ENCODE measurements at places on chromosomes 3 and 15.

DNA sequence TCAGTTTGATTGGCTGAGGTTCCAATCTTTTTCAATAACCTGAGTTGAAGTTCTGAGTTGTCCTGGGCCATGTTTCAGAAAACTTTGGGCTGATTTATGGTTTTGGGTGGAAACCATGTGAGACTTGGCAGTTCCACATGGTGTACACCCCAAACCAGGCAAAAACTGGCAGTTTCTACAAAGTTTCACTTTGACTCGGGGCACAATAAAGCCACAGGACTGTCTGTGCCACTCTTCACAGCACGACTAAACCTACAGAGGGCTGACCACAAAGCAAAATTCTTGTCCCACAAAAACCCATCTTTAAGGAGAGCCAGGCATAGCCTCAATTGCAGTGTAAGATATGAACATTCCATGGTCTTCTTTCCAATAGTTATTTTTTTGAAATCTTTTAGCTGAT lies 155.0 kb downstream of the DUT start:
- no peak for DNase-seq
- H3K36me3 ChIP-seq = no peaks in the 10 kb centered on the region
- H3K4me3 ChIP-seq = no peak overlapping the region
- H3K27me3 ChIP-seq = peaks cover 3% of the 10 kb centered on the region

GRCh38 chr3:126137490-126138130 lies 42.8 kb downstream of the ALDH1L1 start:
- no peaks in the 10 kb centered on the region for H3K36me3 ChIP-seq
- H3K4me1 ChIP-seq = no peaks in the 10 kb centered on the region
- no peak for DNase-seq
- H3K27me3 ChIP-seq = peaks cover 23% of the 10 kb centered on the region
- no peak overlapping the region for H3K4me3 ChIP-seq
- no peak overlapping the region for H3K27ac ChIP-seq

DNA sequence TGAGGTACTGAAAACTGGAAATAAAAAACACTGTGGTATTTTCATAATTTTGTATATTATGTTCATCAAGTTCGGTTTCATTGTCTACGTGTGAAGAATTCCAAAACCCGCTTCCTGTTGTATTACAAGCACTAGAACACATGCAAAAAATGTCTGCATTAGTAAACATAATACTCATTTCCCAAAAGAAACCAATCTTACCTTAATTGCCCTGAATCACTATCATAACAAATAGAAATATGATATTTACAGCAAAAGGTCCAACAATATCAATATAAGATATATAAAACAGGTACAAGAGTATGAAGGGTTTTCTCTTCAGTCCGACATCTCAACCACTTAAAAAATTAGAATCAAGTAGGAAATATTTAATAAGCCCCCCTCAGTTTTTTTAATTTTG lies 26.3 kb upstream of the GP5 start:
- no peak for DNase-seq
- H3K36me3 ChIP-seq = peaks cover 37% of the 10 kb centered on the region
- no peaks in the 10 kb centered on the region for H3K4me1 ChIP-seq
- no peak overlapping the region for H3K27ac ChIP-seq

- no peaks in the 10 kb centered on the region for H3K4me1 ChIP-seq
- no peak overlapping the region for H3K4me3 ChIP-seq
- H3K27ac ChIP-seq = no peak overlapping the region
- no peaks in the 10 kb centered on the region for H3K36me3 ChIP-seq
- DNase-seq = no peak
- H3K27me3 ChIP-seq = peaks cover 7% of the 10 kb centered on the region
These were observed 127.4 kb downstream of the EDEM1 start for GRCh38 chr3:5314897-5315296.

- H3K4me1 ChIP-seq = no peaks in the 10 kb centered on the region
- no peak overlapping the region for H3K4me3 ChIP-seq
- peaks cover 40% of the 10 kb centered on the region for H3K36me3 ChIP-seq
- no peak for DNase-seq
These were observed 20.9 kb downstream of the VPS8 start for GRCh38 chr3:184832903-184833302.

DNA sequence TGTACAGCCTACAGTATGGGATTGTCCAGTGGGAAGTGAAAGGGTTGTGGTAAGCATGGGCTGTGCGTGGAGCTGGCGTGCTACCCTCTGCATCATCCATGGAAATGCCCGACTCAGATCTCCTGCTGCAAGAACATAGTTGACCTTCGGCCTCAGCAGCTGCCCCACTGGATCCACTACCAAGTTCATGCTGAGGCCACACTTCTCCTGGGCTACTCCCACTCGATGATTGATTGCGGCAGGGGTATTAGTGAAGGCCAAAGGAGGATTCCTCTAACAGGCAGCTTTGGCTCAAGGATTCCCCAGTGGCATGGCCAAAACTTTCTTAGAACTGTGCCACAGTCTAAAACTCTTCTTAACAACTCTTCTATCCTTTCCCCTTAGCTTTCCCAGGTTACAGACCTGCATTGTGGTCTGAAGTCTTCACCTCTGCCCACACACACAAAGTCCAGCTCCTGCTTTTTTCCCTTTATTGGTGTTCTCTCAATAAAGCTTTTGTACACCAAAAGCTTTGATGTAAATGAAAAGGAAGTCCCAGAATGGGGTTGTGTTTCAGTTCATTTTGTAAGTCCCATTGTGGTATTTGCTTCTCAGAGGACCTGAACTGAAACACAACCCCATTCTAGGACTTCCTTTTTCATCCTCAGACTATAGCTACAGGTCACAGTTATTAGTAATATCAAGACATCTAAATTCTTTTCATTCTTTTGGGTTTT lies 4.9 kb upstream of the TBC1D5 start:
- H3K4me1 ChIP-seq = peaks cover 31% of the 10 kb centered on the region
- H3K27me3 ChIP-seq = no peaks in the 10 kb centered on the region
- peak overlapping the region; percentile 10 for H3K4me3 ChIP-seq
- no peak overlapping the region for H3K27ac ChIP-seq

- no peaks in the 10 kb centered on the region for H3K4me1 ChIP-seq
- no peak overlapping the region for H3K4me3 ChIP-seq
- H3K27me3 ChIP-seq = no peaks in the 10 kb centered on the region
- no peak for DNase-seq
These were observed 51.1 kb downstream of the ZBTB11 start for GRCh38 chr3:101625879-101626278.

DNA sequence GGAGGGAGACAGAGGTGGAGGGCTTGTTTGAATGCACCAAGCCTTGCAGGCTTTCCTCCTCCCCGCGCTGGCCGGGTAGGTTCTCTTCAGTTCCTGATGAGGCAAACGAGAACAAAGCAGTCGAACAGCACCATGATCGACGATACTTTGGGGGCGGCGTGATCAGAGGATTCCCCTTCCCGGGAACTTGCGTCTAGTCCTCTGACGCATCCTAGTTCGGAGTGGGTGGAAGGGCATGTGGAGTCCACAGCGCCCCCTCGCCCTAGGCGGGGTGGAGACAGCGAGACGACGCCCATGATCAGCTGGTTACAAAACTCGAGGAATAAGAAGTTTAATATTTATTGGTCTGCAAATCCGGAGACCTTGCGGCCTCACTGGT lies 452 bp upstream of the SV2B start:
- H3K36me3 ChIP-seq = no peaks in the 10 kb centered on the region
- no peak overlapping the region for H3K27ac ChIP-seq
- H3K4me3 ChIP-seq = peak overlapping the region; percentile 79

DNA sequence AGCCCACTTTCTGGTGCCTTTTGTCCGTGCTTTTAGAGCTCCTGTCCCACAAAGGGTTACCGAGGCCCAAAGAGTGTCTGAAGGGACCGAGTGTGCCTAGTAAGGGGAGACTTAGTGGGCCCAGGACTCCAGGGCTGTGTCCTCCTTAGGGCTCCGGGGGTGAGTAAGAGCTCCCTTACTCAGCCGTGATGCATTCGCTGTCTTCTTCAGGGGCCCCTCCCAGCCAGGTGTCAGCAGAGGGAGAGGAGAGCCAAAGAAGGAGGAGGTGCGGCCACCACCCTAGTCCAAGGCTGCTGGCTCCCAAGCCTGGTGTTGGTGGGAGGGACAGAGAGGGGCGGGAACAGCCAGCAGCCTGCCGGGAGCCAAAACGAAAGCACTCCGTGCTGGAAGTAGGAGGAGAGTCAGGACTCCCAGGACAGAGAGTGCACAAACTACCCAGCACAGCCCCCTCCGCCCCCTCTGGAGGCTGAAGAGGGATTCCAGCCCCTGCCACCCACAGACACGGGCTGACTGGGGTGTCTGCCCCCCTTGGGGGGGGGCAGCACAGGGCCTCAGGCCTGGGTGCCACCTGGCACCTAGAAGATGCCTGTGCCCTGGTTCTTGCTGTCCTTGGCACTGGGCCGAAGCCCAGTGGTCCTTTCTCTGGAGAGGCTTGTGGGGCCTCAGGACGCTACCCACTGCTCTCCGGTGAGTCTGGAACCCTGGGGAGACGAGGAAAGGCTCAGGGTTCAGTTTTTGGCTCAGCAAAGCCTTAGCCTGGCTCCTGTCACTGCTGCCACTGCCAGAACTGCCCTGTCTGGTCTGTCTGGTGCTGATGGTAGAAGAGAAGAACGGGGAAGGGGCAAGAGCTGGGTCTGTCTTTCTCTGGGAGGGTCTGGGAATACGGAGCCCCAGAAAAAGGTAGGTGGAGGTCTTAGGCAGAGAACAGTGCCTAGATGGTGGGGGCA lies at the start of gene IL17RC:
TSS of gene IL17RC (plus strand) at position 365 of the 947 bp plus-strand sequence. CDS start at position 583, 218 bp downstream.
- no peak for DNase-seq
- peaks cover 6% of the 10 kb centered on the region for H3K27me3 ChIP-seq
- peak within 1 kb of the TSS; percentile 77 for H3K4me3 ChIP-seq
- no peaks in the 10 kb centered on the region for H3K36me3 ChIP-seq
- no peak within 1 kb of the TSS for H3K27ac ChIP-seq

- H3K4me3 ChIP-seq = peak overlapping the region; percentile 74
- peaks cover 49% of the 10 kb centered on the region for H3K4me1 ChIP-seq
- H3K27me3 ChIP-seq = peaks cover 39% of the 10 kb centered on the region
- DNase-seq = no peak
- H3K36me3 ChIP-seq = peaks cover 9% of the 10 kb centered on the region
- peak overlapping the region; percentile 38 for H3K27ac ChIP-seq
These were observed 110.3 kb upstream of the ICE2 start for GRCh38 chr15:60589253-60589652.

DNA sequence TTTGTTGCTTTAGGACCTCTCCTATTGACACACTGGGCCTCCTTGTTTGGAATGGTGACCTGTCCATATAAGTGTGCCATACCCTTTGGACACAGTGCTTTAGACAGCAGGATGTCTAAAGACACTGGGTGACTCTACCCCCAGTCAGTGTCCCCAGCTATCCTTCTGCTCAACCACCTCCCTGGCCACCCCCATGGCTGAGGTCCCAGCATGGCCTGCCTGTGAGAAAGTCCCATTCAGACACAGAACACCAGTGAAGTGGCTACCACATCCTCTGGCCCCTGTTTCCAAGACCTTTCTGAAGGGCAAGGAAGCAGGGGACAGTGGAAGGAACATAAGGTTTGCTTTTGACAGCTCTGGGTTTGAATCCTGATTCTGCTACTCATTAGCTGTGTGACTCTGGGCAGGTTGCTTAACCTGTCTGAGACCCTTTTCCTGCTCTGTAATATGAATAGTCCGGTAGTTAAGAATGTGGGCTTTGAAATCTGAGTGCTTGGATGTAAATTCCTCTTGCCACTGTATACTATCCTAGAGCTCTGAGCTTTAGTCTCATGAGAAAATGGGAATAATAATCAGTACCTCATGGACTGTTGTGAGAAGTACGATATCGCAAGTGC lies 6.3 kb upstream of the AP3S2 start:
- H3K4me3 ChIP-seq = no peak overlapping the region
- H3K4me1 ChIP-seq = no peaks in the 10 kb centered on the region
- no peak overlapping the region for H3K27ac ChIP-seq

GRCh38 chr3:129614435-129614834 lies 8.0 kb upstream of the PLXND1 start:
- no peak for DNase-seq
- no peak overlapping the region for H3K27ac ChIP-seq
- H3K36me3 ChIP-seq = no peaks in the 10 kb centered on the region

DNA sequence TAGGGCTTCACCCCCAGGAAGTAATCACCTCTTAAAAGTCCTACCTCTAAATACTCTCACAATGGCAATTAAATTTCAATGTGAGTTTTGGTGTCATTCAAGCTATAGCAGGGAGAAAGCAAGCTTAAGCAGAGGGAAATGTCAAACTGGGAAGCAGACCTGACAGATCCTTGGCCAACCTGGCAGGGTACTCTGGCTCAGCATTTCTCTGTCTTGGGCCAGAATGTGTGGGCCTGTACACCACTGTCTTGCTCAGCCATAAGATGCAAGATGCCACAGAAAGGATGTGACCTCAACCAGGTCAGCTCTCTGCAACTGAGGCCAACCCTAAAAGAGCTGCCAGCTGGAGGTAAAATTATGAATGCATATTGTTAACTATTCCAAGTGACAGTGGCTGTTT lies 130.6 kb upstream of the CMC1 start:
- no peak overlapping the region for H3K4me3 ChIP-seq
- H3K27me3 ChIP-seq = no peaks in the 10 kb centered on the region
- no peaks in the 10 kb centered on the region for H3K4me1 ChIP-seq
- DNase-seq = no peak
- H3K36me3 ChIP-seq = no peaks in the 10 kb centered on the region

- no peaks in the 10 kb centered on the region for H3K4me1 ChIP-seq
- H3K36me3 ChIP-seq = peaks cover 1% of the 10 kb centered on the region
- H3K27me3 ChIP-seq = peaks cover 63% of the 10 kb centered on the region
- H3K27ac ChIP-seq = no peak within 1 kb of the TSS
- no peak for DNase-seq
- peak within 1 kb of the TSS; percentile 20 for H3K4me3 ChIP-seq
These were observed at the start of gene ADCY5 for GRCh38 chr3:123448536-123449101. Gene ADCY5 (minus strand): TSS chr3:123449090. CDS start chr3:123448545, 545 bp downstream.

DNA sequence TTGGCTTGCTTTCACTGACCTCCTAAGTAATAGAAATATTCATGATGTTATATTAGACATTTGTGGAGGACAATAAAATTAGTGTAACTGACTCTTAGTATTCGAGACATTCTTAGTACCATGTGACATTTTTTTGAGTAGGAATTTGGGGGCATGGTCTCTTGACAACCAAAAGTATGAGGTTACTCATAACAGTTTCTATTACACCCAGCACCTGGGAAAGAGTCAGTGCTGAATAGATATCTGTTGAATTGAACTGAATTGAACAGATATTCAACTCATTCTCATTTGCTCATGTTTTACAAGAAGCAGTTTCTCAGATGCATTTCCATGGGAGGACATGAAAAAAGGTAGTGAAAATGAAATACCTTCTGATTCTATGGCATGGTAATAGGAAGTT lies 84.4 kb downstream of the CMSS1 start:
- DNase-seq = no peak
- H3K36me3 ChIP-seq = peaks cover 2% of the 10 kb centered on the region
- no peaks in the 10 kb centered on the region for H3K27me3 ChIP-seq
- no peak overlapping the region for H3K27ac ChIP-seq
- peaks cover 29% of the 10 kb centered on the region for H3K4me1 ChIP-seq
- H3K4me3 ChIP-seq = no peak overlapping the region

GRCh38 chr3:106420628-106421027 lies 551.8 kb upstream of the CBLB start:
- H3K27ac ChIP-seq = no peak overlapping the region
- H3K4me1 ChIP-seq = peaks cover 20% of the 10 kb centered on the region
- H3K36me3 ChIP-seq = no peaks in the 10 kb centered on the region

GRCh38 chr3:77513542-77513941 lies 473.6 kb downstream of the ROBO2 start:
- no peak for DNase-seq
- H3K36me3 ChIP-seq = no peaks in the 10 kb centered on the region
- H3K27me3 ChIP-seq = no peaks in the 10 kb centered on the region

GRCh38 chr3:19539518-19540392 lies 391.4 kb downstream of the KCNH8 start:
- no peak overlapping the region for H3K4me3 ChIP-seq
- no peak overlapping the region for H3K27ac ChIP-seq
- no peak for DNase-seq
- no peaks in the 10 kb centered on the region for H3K4me1 ChIP-seq
- H3K36me3 ChIP-seq = no peaks in the 10 kb centered on the region

GRCh38 chr3:112476346-112476745 lies 22.9 kb downstream of the BTLA start:
- peaks cover 53% of the 10 kb centered on the region for H3K4me1 ChIP-seq
- no peak overlapping the region for H3K4me3 ChIP-seq
- peaks cover 69% of the 10 kb centered on the region for H3K36me3 ChIP-seq
- H3K27me3 ChIP-seq = no peaks in the 10 kb centered on the region
- no peak for DNase-seq
- no peak overlapping the region for H3K27ac ChIP-seq
